M059J (cell line): ENCODE measurements at places on chromosomes 3 and 15.

- no peak for DNase-seq
Measured at GRCh38 chr15:72372361-72372760, 3.5 kb downstream of the HEXA start.

DNA sequence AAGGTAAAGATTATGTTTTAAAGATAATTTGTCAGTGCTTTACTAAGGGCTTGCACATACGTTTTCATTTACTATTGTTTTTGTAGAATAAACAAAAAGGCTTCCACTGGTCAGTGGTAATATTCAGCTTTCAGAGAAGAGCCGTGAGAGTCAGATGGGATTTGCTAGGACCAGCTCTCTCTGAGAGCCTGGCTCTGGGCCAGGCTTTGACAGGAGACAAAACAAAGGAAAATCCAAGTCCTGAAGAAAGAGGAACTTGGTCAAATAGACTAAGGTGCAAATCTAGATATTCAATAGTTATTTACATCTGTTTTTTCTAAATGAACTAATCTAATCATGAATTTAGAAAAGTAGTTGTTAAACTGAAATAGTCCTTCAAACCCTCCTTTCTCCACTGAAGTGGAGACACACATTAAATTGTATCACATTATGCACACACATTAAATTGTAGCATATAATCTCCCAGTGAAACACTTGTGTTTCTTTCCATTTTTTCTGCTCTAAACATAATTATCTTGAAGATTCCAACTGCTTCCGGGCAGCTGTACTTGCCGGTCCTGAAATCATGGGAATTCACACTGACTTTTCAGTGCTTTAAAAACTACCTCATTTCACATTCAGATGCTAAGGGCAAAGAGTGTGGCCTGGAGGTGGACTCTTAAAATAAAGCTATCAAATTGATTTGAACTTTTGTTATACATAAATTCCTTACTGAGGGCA, 55.1 kb upstream of the FILIP1L start:
- no peak for DNase-seq

DNA sequence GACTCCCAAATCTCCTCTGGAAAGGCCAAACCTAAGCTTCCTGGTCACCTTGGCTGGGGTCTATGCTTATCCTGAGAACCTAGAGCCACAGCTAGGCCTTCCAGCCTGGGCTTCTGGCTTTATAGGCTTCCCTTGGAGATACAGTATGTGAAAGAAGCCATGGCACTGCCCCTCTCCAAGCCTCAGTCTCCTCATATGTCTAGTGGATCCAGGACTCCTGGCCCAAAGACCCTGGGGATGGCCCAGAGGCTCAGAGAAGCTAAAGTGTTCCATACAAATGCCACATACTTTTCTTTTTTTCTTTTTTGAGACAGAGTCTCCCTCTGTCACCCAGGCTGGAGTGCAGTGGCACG, 8.6 kb downstream of the ACAA1 start:
- DNase-seq: no peak

- no peak for DNase-seq
Measured at GRCh38 chr15:89749054-89749453, 2.0 kb downstream of the MESP1 start.

- no peak for DNase-seq
Measured at GRCh38 chr3:53817809-53818208, 28.4 kb downstream of the CHDH start.
